Left ventricle myocardium superior (tissue), 1 donor: ENCODE measurements at places on chromosomes 5 and 9. TPM values are rescaled to one million over a fixed set of nuclear protein-coding genes. Genes with fewer than 3 reads are reported as not detected.

DNA sequence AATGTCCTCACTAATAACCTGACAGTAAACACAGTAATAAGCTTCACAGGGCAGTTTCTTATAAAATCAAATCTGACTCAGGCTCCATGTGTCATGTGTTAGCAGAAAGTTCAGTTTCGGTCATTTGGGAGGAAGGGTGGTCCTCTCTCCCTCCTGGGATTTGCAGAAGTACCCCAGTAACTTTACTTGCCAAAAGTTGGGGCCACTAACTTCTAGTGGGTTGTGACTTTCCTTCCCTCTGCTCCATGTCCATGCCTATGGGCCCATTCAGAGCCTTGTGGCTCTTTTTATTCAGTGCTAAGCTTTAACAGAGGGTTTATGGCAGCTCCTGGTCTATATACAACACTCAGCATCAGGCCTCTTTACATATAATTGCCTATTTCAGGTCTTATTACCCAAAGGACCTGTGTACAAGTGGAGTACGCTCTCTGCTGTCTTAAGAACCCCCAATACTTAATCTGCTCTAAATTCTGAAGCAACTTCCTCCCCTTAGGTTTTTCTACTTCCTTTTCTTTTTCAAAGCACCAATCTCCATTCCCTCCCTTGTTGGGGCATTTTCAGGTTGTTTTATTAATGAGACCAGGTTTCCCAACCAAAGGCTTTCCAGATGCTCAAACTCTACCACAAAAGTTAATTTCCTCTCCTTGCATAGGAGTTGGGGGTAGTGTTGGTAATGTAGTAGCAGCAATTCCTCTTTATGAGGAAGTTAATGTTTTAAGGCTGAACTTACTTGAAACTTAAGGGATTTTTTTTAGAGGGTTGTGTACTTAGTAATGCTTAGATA is 107.7 kb downstream of the CCDC192 start:
- no peak for DNase-seq

Gene ACTBL2
- not detected for total RNA-seq

Gene IL4
- not detected for total RNA-seq

GRCh38 chr5:58551492-58551891 is 31.4 kb upstream of the RAB3C start:
- DNase-seq, result no peak

DNA sequence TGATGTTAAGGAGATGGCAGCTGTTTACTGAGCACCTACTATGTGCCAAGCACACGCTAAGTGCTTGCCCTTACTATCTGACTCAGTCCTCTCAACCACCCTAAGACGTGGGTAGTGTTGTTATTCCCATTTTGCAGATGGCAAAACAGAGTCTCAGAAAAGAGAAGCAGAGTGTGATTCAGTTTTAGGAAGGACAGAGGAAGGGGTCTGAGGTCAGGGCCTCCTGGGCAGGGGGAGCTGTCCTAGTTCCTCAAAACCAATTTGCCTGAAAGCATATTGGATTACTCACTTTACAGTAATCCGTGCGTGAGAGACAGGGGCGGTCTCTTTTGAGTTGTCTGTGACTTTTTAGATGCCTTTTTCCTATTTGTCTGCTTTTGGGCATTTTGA is 23.2 kb downstream of the DNM1 start:
- DNase-seq, result no peak

DNA sequence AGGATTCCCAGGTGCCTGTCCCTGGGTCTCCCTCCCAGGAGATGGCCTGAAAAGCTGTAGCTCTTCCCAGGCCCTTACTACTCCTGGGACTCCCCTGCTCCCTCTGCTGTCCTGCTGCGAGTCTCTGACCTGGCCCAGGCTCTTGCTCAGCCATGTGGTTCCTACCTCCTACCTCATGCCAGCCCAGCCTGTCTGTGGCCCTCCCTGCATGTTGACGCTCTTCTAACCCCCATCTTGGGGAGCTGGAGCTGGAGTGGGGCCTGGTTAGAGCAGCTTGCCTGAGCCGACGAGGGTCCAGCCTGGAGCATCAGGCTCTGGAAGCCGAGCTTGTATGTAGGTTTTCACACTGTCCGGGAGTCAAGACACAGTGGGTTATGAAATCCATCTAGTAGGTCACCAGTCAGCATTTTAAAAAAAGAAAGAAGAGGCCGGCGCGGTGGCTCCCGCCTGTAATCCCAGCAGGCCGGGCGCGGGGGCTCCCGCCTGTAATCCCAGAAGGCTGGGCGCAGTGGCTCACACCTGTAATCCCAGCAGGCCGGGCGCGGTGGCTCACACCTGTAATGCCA is 244.4 kb downstream of the FANCC start:
- peak; percentile 34 for DNase-seq

DNA sequence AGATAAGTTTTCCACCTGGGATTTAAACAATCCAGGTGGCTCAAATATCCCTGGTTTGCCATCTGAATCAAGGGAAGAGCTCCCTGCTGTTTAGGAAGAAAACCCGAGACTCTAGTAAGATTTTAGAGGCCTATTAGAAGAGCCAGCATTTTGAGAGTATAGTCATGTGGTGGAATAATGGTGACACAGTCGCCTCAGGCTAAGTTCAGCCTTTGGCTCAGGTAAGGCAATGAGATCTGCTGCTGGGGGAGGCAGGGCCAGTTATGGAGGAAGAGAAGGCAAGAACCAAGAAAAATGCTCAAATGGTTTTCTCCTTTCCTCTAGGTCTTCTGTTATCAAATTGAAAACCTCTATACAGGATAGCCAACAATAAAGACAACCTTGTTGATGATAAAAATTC is 16.2 kb downstream of the RAD1 start:
- no peak for DNase-seq

DNA sequence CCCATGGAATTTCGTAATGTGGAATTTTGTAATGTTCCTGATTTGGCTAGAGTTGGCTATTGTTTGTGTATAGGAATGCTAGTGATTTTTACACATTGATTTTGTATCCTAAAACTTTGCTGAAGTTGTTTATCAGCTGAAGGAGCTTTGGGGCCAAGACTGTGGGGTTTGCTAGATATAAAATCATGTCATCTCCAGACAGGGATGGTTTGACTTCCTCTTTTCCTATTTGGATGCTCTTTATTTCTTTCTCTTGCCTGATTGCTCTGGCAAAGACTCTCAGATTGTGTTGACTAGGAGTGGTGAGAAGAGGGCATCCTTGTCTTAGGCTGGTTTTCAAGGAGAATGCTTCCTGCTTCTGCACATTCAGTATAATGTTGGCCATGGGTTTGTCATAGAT is 91.0 kb downstream of the NNT start:
- DNase-seq, result no peak

GRCh38 chr5:89269721-89270120 is 386.7 kb upstream of the MEF2C start:
- no peak for DNase-seq

Gene DCTN4
- total RNA-seq, result 43.5 TPM

DNA sequence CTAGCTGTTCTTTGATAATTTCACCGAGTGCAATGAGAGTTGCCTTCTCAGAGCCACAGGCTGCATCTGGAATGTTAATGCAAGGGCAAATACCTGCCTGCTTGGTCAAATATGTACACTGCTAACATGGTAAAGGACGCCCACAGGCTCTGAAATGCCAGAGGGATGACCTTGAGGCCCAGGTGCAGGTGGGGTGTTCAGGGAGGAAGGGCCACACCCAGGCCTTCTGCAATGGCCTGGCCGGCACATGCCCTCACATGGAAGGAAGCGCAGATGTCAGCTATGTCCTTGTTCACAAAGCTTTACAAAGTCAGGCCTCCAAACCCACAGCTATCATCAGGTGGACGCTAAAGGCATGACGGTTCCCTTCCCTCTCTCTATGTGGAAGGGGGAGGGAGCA is 48.6 kb downstream of the HRH2 start:
- no peak for DNase-seq

- no peak for DNase-seq
These were observed 126.5 kb upstream of the ABCA1 start for GRCh38 chr9:105054491-105054890.

GRCh38 chr9:71830153-71830552 is 61.8 kb upstream of the CEMIP2 start:
- DNase-seq, result no peak

GRCh38 chr9:73039271-73040263 is 86.7 kb upstream of the ALDH1A1 start:
- DNase-seq, result no peak

DNA sequence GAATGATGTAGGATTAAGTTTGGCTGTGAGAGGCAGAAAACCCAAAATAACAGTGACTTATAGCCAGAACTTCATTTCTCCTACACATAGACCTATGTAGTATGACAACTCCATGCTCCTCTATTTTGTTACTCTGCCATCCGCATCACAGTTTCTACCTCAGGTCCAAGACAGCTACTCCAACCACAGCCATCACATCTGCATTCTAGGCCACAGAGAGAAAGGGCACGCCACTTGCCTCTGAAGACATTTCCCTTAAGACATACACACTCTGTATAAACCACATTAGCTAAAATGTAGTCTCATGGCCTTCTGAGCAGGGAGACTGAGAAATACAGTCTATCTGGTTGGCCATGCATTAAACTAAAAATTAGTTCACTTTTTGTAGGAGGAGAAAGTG is 10.0 kb downstream of the SPINK4 start:
- DNase-seq, result no peak

Gene TIMD4
- total RNA-seq, result not detected

GRCh38 chr5:146118322-146118721 is 12.9 kb upstream of the PLAC8L1 start:
- no peak for DNase-seq

- DNase-seq, result peak; percentile 14
These were observed 4.1 kb upstream of the CXXC5 start for GRCh38 chr5:139644001-139644456.

Gene SPINK13
- not detected for total RNA-seq

Gene GBA2
- total RNA-seq, result 90.2 TPM

Gene CBY3
- total RNA-seq, result not detected

Gene OLFM1
- 12.5 TPM for total RNA-seq

DNA sequence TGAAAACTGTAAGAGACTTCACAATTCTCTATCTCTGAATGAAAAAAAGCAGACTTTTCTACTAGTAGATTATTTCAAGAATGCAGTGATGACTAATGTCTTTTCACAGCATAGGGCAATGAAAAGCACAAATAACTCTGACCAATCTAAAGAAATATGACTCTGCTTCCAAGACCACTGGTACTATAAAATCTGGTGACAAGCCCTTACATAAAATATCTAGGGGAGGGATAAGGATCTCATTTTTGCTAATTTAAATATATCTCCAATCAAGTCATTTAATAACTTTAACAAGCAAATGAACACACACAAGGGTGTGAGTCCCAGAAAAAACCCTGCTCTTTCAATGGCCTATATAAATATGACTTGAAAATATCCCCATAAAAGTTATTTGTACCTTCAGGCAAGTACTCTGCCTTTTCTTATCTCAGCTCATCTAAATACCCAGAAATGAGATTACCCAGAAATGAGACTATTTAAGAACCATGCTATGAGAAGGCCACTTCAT is 105.2 kb downstream of the GNAQ start:
- no peak for DNase-seq

DNA sequence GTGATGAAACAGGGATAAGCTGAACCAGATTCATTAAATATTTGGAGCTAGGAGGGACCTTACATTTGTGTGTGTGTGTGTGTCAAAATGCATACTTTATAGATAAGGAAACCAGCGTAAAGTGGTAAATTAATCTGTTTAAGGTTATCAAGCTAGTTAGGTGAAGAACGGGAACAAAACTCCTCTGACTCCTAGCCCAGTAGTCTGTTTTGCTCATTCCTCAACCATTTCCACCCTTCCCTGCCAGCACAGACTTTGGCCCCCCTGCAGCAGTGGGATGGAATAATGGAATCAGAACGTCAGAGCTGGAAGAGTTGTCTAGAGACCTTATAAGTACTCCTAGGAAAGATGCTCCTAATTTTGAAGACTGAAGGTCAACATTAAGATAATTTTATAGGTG is 6.5 kb downstream of the AGXT2 start:
- DNase-seq, result no peak

- DNase-seq, result no peak
These were observed 535 bp downstream of the JMY start for GRCh38 chr5:79236362-79236969.

DNA sequence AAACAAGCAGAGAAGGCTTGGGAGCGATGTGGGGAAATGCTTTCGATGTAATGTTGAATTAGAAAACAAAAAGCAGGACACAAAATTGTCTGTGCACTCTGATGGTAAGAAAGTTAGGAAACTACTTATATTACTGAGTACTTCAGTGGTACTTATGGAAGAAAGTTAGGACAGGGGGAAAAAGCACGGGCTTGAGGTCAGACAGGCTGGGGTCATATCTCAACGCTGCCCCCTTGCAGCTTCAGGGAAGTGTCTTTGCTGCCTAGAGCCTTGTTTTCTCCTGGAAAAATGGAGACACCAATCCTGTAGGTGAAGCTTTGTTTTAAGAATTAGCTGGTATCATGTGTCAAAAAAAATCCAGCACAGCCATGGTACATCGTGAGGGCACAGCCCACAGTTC is 23.0 kb downstream of the NEURL1B start:
- no peak for DNase-seq

DNA sequence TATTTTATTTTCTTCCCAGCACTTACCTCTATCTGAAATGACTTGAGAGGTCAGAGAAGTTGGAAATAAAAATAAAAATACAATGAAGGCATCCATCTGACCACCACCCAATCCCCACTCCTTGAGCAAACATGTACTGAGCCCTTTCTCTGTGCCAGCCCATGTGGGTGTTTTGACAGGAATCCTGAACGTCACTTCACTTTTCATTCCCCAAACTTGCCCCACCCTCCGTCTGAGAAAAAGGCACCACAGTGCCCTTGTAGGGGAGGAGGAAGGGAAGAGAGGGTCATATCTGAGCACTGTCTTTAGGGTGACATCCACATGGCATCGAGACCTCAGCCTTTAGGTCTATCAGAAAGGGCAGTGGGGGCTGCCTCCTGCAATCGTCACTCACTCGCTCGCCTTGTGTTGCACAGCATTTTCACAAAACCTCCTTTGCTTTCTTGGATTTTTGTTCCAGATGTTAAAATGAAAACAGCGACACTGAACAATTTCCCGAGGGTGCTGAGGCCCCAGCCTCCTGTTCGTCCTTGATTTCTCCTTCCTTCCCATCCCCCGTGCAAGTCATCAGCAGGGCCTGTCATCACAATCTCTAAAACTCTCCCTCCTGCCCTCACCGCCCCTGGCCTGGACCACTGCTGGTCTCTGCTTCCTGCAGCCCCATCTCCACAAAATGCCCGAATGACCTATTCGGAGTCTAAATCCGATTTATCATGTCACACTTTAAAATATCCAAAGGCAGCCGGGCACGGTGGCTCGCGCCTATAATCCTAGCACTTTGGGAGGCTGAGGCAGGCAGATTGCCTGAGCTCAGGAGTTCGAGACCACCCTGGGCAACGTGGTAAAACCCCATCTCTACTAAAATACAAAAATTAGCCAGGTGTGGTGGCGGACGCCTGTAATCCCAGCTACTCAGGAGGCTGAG is 13.0 kb downstream of the HIGD2A start:
- no peak for DNase-seq

Gene CYFIP2
- total RNA-seq, result 33.3 TPM

Gene CSF2
- total RNA-seq, result not detected
